ENCODE measurements at places on chromosomes 7 and 10.

DNA sequence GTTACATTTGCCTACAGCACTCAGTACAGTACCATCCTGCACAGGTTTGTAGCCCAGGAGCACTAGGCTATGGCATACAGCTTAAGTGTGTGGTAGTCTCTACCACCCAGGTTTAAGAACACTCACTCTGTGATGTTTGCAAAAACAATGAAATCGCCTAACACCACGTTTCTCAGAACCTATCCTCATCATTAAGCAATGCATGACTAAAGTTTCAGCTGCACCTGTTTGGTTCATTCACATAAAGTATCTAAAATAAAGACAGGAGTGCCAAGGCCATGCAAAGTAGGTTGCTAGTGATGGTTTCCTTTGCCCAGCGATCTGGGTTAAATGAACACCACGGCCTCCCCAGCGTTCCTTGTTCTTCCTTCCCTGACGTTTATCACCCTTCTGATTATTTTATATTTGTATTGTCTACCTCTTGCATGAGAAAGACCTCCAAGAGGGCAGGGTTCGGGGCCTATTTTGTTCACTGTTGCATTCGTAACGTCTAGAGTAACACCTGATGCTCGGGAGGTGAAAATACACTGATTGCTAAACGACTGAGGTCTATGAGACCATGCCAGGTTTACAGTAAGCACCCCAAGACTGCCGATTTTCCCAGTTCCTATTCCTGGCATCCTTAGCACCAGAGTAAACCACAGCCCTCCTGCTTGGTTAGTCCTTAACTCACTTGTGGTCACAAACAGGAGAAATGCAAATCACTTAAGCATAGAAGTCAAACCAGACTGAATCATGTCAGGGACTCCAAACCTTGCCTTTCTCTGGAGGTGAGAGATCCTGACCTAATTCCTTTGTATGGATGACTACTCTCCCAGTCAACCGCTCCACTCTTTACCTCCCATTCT is 204.1 kb upstream of the NFE2L3 start:
- no peak for DNase-seq

DNA sequence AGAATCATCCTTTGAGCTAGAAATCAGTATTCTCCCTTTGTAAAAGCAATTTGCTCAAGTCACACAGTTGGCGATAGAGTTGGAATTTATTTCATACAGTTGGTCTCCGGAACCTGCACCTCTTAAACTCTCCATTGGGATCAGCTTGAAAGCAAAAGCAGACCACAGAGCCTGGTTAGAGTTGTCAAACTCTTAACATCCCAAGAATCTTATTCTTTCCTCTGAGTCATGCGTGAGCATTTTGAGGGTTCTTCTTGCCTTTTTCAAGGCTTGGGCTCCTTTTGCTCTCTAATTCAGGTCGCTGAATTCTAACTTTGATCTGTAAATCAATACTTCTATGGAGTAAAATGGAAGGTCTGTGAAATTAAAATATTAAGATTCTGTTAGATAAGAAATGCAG is 19.6 kb upstream of the SCIN start:
- no peak for DNase-seq

DNA sequence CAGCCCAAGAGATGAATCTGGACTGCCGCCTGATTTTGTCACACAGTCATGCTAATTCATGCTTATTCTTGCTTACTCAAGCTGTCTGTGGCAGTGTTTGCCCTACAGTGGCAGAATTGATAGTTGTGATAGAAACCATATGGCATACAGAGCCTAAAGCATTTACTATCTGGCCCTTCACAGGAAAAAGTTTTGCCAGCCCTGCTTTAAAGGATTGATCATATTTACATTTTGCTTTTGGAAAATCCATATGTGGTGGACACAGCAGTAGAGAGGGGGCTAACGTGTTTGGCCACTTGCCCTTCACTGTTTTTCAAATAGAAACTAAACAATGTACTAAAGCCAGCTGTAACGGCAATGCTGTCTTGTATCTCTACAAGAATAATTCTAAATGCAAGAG is 974.0 kb upstream of the GHITM start:
- DNase-seq, result no peak

- DNase-seq, result no peak
Observed at GRCh38 chr7:101373812-101374614, 11.3 kb downstream of the COL26A1 start.

DNA sequence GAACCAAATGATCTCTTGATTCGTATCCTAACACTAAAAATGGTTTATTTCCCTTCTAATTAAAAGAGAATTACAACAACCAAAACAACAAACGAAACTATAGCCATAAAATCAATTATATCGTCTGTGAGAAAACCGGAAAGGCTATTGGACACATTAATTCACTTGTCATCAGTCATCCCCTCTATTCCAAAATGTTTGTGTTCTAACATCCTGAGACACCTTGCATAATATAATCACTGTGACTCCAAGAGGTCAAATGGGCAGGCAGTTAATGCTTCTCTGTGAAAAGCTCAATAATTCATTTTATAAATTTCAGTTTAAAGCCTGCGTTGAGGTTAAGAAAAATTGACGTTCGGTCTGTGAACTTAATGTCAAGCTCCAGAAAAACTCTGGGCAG is 463 bp upstream of the LRRTM3 start:
- no peak for DNase-seq

GRCh38 chr10:28940158-28940888 is 263.0 kb downstream of the BAMBI start:
- peak; percentile 27 for DNase-seq

- DNase-seq, result no peak
Observed at GRCh38 chr10:71782917-71783490, 9.7 kb upstream of the VSIR start.

DNA sequence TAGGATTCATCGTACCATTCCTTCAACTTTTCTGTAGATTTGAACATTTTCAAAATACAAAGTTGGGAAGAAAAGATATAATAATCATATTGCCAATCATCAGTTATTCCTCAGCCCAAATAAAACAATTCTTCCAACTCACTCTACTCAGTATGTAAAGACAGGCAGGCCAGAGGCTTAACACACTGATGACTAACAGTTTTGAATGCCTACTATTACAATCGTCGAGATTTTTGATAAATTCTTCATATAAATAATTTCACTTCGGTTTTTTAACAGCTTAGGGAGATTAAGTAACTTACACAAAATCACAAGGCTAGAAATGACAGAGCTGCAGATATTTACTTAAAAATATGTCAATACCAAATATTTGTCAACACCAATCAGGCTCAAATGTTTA is 17.6 kb downstream of the CYTH3 start:
- DNase-seq, result no peak

- DNase-seq, result no peak
Observed at GRCh38 chr7:150855476-150856302, 3.4 kb downstream of the AOC1 start.

- peak; percentile 67 for DNase-seq
Observed at GRCh38 chr10:17562614-17563013, 54.6 kb downstream of the HACD1 start.

- no peak for DNase-seq
Observed at GRCh38 chr7:130932088-130932487, 198.1 kb upstream of the KLF14 start.

GRCh38 chr10:79202188-79203013 is 133.6 kb downstream of the ZMIZ1 start:
- no peak for DNase-seq

GRCh38 chr10:24202181-24202570 is 6.8 kb upstream of the KIAA1217 start:
- no peak for DNase-seq
